Right ventricle myocardium inferior (tissue), 1 donor: ENCODE measurements at places on chromosomes 5 and 9. TPM values are rescaled to one million over a fixed set of nuclear protein-coding genes. Genes with fewer than 3 reads are reported as not detected.

The CARD6 gene
- total RNA-seq, result 7.1 TPM

- DNase-seq, result no peak
Observed at GRCh38 chr5:618450-618849, 6.3 kb downstream of the CEP72 start.

DNA sequence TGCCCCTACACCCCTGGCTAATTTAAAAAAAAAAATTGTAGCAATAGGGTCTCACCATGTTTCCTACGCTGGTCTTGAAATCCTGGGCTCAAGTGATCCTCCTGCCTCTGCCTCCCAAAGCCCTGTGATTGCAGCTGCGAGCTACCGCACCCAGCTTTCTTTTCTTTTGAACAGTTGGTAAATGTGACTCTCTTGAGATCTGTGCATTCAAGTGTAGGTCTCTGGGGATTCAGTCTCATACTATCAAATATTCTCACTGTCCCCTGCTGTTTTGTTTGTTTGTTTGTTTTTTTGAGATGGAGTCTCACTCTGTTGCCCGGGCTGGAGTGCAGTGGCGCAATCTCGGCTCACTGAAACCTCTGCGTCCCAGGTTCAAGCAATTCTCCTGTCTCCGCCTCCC, 42.3 kb upstream of the CXXC5 start:
- no peak for DNase-seq

DNA sequence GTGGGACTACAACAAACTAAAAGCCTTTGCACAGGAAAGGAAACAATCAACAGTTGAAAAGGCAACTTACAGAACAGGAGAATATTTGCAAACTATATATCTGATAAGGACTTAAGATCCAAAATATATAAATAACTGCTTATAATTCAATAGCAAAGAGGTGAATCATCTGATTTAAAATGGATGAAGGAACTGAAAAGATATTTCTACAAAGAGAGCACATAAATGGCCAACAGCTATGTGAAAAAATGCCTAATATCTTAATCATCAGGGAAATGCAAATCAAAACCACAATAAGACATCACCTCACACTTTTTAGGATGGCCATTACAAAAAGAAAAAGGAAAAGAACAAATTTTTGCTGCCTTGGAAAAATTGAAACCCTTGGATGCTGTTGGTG, 100.4 kb downstream of the LURAP1L start:
- no peak for DNase-seq

DNA sequence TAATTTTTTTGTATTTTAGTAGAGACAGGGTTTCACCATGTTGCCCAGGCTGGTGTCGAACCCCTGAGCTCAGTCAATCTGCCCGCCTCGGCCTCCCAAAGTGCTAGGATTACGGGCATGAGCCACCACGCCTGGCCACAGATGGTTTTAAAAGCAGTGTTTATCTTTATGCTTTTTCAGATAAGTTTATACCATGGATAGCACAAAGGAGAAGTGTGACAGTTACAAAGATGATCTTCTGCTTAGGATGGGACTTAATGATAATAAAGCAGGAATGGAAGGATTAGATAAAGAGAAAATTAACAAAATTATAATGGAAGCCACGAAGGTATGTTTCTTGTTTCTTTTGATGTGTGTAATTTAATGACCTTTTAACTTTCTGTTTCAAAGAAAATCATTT, 35.1 kb downstream of the POLK start:
- DNase-seq, result no peak

GRCh38 chr5:13673511-13673910, 271.0 kb downstream of the DNAH5 start:
- DNase-seq, result no peak

- no peak for DNase-seq
Observed at GRCh38 chr5:141525653-141526052, 36.8 kb downstream of the PCDHGC5 start.

DNA sequence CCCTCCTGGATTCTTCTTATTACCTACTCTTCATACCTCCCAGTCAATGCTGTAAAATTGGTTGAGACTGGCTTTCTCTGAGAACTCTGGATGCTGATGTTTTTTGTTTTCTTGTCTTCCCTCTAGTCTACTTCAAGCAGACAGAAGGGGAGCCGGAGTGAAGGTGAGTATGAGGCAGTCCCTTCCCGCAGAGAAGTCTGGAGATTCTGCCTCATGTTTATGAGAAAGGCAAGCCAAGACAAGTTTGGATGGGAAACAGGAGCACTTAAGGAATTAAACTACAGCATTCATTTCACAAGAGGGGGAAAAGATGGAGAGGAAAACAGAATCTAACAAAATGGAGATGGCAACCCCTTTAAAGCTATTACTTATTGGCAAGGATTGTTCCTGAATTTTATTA, 246.1 kb downstream of the TRIM32 start:
- DNase-seq, result no peak

GRCh38 chr5:122515709-122516431, 203.8 kb downstream of the SNCAIP start:
- no peak for DNase-seq

- no peak for DNase-seq
Observed at GRCh38 chr9:133148199-133149129, 15.2 kb downstream of the GBGT1 start.

The TLX3 gene
- not detected for total RNA-seq

The TRIM36 gene
- 0.19 TPM for total RNA-seq

DNA sequence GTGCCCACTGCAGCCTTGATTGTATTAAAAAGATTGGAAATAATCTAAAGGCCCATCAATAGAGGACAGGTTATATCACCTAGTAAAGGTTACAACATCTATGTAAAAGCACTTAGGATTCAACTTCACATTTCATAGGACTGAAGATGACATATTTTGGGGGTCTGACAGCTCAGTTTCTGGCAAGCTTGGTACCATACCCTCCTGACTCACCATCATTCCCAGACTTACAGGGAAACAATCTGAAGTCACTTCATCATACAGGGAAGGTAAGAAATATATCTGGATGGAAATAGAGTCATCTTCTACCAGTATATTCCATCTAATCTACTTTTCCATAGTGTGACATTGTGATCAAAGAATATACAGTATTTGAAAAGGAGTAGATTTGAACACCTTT, 28.8 kb upstream of the DAB2 start:
- no peak for DNase-seq

- no peak for DNase-seq
Observed at GRCh38 chr9:91178281-91179236, 183.2 kb downstream of the AUH start.

- no peak for DNase-seq
Observed at GRCh38 chr5:141713616-141714309, 31.7 kb upstream of the ARAP3 start.

DNA sequence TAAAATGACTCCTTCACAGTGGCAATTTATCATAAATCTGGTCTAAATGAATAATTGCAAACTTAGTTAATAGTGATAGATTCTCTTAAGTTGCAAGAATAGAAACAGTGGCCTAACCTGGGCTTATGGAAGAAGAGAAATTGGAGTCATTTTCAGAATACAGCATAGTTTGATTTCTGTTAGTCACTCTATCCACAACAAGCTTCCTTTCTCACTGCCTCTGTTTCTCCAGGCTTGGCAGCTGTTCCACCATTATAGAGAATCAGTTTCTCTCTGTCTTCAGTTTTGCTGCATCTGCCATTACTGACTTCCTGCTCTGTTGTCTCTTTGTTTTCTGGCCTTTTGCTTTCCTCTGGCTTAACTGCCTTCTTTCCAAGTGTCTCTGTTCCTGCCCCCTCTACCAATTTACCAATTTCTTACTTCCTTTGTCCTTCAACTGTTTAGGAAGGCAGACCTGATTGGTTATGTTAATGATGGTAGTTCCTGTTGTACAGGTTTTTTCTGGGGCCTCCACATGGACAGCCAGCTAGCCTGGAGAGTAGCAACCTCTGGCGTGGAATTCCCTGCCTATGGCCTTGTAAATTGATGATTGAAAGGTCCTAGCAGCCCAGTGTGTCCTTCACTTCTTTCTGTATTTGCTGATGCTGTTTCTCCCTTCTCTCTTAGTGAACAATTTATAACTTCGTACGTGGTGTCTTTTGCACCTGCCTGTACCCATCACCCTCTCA, 75.9 kb upstream of the RASGRF2 start:
- DNase-seq, result no peak

The SPATA31C1 gene
- total RNA-seq, result not detected

DNA sequence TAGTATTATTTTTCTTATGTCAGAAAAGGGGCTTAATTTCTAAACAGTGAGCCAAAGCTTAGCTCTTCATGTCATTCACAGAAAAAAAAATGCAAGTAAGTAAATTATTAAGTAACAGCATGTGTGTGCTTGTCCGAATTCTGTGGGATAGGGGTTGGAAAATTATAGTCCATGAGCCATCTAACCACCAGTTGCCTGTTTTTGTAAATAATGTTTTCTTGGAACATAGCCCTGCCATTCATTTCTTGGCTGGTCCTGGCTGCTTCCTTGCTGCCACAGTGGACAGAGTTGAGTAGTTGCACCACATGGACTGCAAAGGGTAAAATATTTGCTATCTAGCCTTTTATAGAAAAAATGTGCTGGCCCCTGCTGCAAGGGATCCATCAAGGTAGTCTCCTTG, 513.7 kb upstream of the WWC1 start:
- no peak for DNase-seq

- peak; percentile 59 for DNase-seq
Observed at GRCh38 chr9:137078701-137079400, 1.5 kb downstream of the UAP1L1 start.

- no peak for DNase-seq
Observed at GRCh38 chr9:111842313-111842712, 47.6 kb upstream of the SHOC1 start.

GRCh38 chr5:174777583-174777982, 53.2 kb downstream of the MSX2 start:
- no peak for DNase-seq
